ENCODE measurements at places on chromosomes 7 and 10.

DNA sequence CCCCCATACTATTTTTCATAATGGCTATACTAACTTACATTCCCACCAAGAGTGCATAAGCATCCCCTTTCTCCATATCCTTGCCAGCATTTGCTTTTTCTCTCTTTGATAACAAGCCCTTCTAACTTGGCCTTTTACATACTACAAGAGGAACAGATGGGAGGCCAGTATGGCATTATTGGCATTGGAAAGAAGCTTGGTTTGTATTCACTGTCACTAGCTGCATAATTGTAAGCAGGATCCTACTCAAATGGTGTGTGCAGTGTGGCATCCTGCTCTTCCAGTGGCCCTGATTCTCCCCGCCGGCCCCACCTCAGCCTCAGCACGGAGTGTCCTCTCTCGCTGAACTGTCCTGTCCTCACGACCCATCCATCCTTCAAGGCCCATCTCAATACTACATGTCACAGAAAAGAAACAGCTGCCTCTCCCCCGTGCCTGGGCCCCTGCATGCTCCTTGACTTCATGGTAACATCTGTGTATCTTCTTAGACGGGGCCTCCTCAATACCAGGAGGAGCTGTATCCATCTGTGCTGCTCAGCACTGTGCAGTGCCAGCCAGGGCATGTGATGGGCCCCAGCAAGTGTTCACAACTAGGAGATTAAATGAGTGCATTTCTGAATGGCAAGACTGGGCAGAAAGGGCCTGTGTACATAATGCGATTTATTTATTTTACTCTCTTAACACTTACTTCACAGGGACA, 205.2 kb downstream of the COBL start:
- no peak for DNase-seq

DNA sequence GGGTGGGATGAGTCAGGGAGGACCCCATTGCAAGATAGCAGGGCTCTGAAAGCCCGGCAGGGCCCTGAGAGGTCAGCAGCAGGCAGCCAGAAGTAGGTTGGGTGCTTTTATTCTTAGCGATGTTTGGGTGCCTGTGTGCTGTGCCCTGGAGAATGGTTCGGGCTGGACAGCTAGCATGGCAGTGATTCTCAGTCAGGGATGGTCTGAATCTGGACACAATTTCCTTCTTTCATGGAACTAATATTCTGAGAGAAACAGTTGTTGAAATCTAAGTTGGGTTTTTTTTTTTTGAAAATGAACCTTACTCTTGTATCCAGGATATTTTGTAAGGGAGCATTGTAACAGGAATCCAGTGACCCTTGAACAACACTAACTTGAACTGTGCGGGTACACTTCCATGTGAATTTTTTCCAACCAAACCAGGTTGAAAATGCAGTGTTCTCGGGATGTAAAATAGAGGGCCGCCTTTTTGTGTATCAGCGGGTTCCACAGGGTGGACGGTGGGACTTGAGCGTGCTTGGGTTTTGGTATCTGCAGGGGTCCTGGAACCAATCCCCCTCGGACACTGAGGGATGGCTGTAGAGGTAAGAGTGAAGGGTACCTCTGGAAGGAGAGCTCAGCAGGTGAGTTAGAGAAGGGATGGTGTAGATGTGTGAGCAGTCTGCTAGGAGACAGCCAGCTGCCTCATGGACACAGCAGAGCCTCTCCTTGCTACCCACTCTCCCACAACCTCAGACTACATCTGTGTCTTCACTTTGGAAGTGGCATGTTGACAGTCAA, 12.5 kb downstream of the CCNY start:
- no peak for DNase-seq

DNA sequence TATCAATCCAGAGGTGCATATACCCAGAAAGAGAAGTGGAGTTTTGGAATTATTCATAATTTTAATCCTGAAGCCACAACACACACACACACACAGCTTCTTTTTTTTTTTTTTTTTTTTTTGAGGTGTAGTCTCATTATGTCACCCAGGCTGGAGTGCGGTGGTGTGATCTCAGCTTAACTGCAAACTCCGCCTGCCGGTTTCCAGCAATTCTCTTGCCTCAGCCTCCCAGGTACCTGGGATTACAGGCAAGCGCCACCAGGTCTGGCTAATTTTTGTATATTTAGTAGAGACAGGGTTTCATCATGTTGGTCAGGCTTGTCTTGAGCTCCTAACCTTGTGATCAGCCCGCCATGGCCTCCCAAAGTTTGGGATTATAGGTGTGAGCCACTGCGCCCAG, 35.4 kb downstream of the TET1 start:
- no peak for DNase-seq

DNA sequence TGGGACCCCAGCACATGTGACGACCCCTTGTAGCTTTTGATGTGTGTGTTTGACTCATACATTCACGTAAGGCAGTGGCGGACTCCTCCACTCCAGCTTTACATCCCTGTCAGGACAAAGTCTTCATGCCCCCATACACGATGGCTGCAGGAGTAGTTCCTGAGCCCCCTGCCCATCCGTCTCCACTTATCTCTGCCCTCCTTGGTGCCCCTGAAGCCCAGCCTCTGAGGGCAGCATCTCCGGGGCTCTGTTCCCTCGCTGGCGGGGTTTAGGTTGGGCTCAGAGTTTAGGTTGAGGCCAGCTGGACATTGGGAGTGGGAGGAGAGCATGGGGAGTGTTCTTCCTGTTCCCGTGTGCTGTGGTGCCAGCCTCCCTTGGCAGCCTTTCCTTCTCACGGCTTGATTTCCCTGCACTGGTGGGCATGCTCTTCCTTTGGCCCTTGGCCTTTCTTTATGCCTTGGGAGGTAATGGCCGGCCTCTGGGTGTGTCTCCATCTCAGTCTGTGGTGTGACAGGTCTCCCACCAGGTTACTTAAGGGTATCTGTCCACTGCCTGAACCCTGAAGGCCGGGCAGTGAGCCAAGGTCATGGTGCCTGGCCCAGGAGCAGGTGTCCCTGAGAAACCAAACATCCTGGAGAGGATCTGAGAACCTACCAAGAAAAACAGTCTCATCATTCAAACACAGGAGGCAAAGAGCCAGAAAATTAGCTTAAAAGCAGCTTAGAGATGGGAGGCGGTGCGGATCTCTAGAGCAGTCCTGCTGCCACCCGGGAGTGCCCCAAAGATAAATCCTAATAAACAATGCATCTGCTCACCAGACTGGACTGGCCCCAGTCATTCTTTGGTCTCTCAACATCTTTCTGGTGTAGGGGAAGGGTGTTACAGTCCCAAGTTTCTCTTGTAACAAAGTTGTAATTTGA, 85.5 kb downstream of the GLRX3 start:
- DNase-seq: no peak

DNA sequence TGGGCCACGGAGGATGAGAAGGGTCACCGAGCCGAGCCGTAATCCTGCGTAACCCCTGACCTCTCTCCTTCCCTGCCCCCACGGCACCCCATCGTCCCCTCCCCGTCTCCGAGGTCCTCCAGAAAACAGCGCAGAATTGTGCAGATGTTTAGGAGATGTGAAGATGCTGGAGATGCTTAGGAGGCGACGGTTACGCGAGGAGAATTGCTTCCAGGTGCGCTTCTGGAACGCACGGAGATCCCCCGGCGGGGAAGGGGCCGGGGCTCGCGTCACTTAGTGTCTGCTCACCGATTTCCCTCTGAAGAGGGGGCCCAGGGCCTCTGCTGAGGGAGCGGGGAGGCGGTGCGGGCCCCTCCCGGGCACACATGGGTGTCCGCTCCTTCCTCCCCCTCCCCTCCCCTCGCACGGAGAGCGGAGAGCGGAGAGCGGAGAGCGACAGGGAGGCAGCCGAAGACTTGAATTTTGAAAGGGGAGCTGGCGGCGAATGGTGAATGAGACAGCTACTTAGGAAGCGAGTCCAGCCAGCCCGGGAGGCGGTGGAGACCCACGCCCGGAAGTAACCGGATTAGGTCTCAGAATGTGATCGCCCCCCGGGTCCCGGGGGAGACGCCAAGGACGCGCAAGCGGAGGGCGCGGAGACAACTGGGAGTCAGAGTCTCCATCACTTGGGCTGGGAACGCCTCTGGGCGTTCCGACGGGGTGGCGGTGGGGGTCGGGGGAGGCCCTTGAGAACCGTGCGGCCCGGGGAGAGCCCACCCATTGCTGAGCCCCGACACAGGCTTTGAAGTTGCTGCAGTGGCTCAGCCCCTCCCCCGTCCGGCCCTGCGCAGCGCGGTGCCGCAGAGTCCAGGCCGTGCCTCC, 8.7 kb upstream of the EN2 start:
- no peak for DNase-seq

- DNase-seq: no peak
Measured at GRCh38 chr7:41955451-41955850, 252.6 kb upstream of the INHBA start.

Measured in SHP77 treated with DMSO at 0.1 percent for 48 hours (cell line).